ENCODE measurements at places on chromosomes 11 and 22.

DNA sequence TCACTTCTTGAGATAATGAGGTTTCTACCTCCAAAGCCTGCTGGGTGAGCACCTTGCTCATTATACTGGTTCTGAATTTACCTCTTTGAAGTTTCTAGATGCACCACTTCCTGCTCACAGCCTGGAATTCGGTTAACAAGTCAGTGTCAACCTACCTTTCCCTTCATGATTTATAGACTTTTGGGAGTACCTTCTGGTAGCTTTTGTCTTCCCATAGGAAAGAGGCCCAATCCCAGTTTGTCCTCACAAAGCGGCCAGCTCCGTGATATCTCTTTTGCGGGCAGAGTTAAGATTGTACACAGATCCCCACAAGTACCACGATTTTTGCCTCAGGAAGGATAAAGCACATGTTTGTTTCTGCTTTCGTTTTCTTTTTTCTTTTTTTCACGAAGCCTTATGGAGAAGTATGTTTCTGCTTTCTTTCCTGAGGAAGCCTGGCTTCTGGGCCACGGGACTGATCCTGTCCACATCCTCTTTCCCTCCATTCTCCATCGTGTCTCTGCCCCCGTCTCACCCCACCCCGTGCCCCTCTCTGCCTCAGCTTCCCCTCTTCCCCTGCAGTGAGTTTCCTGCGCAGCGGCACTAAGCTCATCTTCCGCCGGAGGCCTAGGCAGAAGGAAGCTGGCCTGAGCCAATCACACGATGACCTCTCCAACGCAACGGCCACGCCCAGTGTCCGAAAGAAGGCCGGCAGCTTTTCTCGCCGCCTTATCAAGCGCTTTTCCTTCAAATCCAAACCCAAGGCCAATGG lies 5.7 kb upstream of the HINFP start:
- DNase-seq: no peak

GRCh38 chr11:18203723-18204122 lies 31.1 kb downstream of the MRGPRX4 start:
- no peak for DNase-seq

GRCh38 chr11:92531065-92531739 lies 306.6 kb downstream of the FAT3 start:
- no peak for DNase-seq

GRCh38 chr11:134469627-134470026 lies 57.6 kb upstream of the B3GAT1 start:
- DNase-seq: no peak

GRCh38 chr11:103862094-103862801 lies 174.2 kb upstream of the DDI1 start:
- DNase-seq: no peak

DNA sequence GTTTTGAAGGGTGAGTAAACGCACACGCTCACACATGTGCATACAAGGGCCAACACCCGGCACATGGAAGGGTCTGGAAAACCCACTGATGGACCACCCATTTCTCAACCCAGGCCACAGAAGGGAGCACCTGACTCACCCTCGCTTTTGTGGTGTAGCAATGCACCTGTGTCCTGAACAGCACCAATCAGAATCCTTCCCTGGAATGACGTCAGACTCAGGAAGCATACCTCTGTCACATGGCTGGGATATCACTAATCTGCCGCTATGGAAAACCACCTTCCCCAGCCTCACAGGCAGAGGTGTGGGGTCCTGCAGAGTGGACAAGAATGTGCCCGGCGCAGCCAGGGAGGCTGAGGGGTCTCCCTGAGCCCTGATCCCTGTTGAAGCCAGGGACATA lies 9.0 kb upstream of the OSM start:
- DNase-seq: no peak

GRCh38 chr11:79019975-79020374 lies 420.9 kb downstream of the TENM4 start:
- no peak for DNase-seq

GRCh38 chr11:58509748-58510147 lies 1.8 kb upstream of the OR5B21 start:
- no peak for DNase-seq

- DNase-seq: peak; percentile 37
Measured at GRCh38 chr11:95790933-95791708, 823 bp downstream of the CEP57 start.

- no peak for DNase-seq
Measured at GRCh38 chr11:124796312-124796711, 3.9 kb downstream of the MSANTD2 start.

DNA sequence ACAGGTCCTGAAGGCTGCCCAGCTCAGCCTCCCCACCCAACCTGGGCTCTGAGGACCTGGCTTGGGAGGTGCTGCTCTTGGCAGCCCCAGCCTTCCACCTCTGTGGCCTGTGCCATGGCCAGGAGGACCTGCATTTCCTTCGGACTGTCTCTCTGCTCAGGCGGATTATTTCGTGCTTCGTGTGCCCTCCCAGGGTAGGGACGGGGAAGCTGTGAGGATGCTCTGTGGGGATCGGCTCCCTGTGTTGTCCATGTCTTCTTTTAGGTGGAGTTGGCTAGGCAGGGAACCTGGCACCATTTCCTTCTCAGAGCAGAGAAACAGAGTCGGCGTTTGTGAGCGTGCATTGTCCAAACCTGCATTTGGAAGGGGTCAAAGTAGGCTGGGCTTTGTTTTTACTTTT lies 34.1 kb downstream of the BCR start:
- no peak for DNase-seq

DNA sequence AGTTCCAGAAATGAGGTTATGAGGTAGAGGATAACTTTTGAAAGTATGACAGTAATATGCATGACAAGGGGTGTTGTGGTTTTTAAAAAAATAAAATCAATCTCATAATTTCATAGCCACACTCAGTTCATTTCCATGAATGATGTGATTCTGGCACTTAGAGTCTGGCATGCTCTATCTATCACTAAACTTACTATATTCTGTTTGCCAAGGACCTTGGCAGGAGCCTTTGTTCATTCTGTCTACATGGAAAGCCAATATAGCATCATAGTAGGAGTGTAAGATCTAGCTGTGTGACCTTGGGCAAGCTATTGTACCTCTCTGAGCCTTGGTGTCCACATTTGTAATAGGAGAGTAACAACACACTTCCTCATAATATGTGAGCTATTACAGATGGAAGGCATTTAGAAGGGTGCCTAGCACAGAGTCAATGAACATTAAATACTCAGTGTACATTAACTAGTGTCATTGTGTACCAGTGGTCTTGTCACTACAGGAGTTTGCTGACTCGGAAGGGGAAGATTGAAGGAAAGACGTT lies 507.6 kb downstream of the SOX6 start:
- DNase-seq: no peak

- no peak for DNase-seq
Measured at GRCh38 chr11:86176165-86176884, 68.2 kb upstream of the EED start.

- DNase-seq: no peak
Measured at GRCh38 chr22:42586381-42586780, 28.3 kb downstream of the POLDIP3 start.

DNA sequence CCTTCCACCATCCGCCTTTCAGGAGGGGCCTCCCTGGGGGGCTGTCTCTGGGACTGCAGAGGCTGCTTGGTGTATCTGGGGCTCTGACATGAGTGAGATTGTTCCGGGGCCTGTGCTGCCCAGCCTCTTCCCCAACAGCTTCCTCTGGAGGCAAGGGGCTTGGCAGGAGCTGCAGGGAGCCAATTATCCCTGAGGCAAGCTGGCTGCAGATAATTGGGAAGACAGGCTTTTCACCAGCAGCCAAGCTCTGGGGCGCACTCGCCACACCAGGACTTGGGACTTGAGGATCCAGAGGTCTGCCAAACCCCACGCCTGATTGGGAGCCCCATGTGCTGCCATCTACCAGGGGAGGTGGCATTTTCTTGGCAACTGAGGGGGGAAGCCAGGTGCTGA lies 15.6 kb upstream of the RTN4R start:
- no peak for DNase-seq

- DNase-seq: peak; percentile 5
Measured at GRCh38 chr11:89477175-89477574, 14.0 kb downstream of the NOX4 start.

DNA sequence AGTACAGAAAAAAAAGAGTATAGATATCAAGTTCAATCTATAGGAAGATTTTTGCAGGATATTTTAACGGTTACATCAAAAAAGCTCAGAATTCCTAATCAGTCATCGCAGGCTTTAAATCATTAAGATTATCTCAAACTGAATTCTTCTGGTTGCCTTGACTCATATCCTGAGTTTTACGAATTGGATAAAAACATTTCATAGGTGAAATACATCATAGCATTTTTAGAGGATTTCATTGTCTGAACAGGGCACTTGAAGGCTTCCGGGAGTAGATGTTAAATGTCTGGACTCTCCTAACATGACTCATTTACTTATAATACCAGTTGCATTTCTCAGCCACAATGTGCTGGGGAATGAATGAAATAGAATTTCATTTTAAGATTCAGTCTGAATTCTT lies 2216.6 kb upstream of the RAG2 start:
- DNase-seq: no peak

DNA sequence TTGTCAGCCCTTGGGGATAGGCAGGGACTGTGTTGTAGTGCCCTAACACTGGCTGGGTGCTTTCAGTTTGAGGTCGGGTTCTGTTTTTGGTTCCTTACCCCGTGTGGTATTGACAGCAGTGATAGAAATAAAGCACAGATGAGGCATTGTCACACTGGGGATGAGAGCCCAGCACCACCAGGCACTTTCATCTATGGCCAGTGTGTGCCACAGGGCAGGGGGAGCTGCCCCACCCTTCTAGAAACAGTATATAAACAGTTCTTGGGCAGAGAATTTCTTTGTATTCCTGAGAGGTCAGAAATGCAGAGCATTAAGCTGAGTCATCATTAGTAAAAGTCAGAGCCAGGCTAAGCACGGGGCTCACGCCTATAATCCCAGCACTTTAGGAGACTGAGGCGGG lies 23.1 kb upstream of the CDC42EP2 start:
- DNase-seq: no peak

GRCh38 chr11:119729951-119730613 lies 1.1 kb upstream of the NECTIN1 start:
- no peak for DNase-seq

DNA sequence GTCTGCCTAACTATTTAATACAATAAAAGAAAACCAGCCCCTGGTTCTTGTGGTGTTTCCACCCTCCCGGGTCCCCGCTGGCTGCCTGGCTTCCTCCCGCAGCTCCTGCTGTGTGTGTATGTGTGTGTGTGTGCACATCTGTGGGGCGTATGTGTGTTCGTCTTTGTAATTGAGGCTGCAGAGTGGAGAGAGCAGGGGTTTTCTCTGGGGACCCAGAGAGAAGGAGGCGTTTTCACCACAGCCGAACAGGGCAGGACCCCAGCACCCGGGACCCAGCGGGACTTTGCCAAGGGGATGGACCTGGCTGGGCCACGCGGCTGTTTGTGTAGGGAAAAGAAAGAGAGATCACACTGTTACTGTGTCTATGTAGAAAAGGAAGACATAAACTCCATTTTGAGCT lies 42.7 kb downstream of the IGLL1 start:
- no peak for DNase-seq

- DNase-seq: no peak
Measured at GRCh38 chr11:331358-332060, 10.8 kb upstream of the IFITM3 start.

GRCh38 chr11:104892723-104893511 lies 5.3 kb downstream of the CASP12 start:
- DNase-seq: no peak

- no peak for DNase-seq
Measured at GRCh38 chr11:2693271-2694261, 6.2 kb downstream of the KCNQ1OT1 start.

DNA sequence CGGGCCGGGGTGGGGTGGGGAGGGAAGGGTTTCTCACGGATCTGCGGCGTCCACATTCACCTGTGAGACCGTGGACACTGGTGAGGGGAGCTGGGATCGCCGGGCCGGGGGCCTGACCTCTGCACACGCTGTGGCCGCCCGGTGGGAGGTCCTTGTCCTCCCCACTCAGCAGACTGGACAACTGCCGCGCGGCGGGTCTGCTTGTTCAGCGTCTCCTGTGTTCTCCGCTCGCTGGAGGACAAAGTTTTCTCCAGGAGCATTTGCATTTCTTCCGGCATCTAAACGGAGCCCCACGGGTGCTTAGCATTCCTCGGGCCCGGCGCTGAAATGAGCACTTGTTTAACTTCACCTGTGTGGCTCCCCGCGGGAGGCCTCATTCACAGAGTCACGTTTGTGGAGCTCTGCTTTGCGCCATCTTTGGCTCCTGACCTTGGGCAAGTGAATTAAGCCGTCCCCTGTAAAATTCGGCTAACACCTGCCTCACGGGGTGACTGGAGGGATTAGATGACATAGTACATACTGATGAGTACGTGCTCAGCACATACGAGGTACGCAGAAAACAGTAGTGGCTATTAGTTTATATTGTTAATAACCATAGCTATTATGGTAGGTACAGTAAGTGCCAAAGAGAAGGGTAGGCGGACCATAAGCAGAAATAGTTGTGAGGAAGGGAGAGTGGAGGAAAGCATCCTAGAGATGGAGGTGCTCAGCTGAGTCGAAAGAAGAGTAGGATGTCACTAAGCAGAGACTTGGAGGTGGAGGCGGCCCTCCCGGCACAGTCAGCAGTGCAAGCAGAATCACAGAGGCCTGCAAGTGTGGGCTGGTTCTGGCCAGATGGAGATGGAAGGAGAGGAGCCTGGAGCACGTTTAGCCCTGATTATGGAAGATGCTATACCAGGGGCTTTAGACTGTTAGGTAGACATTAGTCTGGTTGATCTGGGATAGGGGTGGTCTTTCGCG lies 885 bp downstream of the TRMU start:
- no peak for DNase-seq

GRCh38 chr11:72233773-72234513 lies 9.4 kb downstream of the INPPL1 start:
- no peak for DNase-seq

- no peak for DNase-seq
Measured at GRCh38 chr22:32587449-32587848, 112.8 kb downstream of the FBXO7 start.

GRCh38 chr11:61861634-61862033 lies 29.7 kb downstream of the FADS3 start:
- no peak for DNase-seq

GRCh38 chr22:30718938-30719337 lies 24.3 kb downstream of the OSBP2 start:
- no peak for DNase-seq

- no peak for DNase-seq
Measured at GRCh38 chr11:21893565-21893867, 299.4 kb upstream of the ANO5 start.

- DNase-seq: no peak
Measured at GRCh38 chr11:122007601-122008071, 108.4 kb downstream of the BLID start.

GRCh38 chr22:45268167-45268957 lies 16.4 kb upstream of the UPK3A start:
- DNase-seq: peak; percentile 47

DNA sequence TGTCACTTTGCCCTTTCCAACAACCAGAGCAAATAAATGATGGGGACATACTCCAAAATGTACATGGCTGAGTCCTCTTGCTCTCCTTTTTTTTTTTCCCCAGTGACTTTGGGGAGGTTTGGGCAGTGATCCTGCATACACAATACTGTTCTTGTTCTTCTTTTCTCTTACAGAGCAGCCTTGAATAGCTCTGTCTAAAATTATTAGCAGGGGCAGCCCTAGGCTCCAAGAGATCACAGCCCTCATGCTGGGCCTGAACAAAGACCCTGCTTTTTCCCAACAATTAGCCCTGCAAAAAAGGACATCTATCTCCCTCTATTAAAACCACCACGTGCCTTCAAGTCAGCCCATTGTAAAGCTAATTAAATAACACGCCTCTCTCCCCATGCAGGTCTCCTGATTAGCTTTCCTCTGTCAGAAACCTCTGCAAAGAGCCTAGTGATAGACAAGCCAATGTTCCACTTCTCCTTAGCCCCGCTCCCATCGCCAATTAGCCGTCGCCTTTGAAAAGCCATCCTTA lies 54.7 kb downstream of the ETS1 start:
- DNase-seq: no peak
